ENCODE measurements at places on chromosomes 5 and 9.
A peak's percentile ranks its signal among the peaks of the same experiment; 100 is the strongest.

GRCh38 chr5:124599028-124599973, 147.1 kb downstream of the ZNF608 start:
- no peak for DNase-seq

GRCh38 chr5:157574456-157575380, 857 bp downstream of the ADAM19 start:
- DNase-seq, result peak; percentile 34

DNA sequence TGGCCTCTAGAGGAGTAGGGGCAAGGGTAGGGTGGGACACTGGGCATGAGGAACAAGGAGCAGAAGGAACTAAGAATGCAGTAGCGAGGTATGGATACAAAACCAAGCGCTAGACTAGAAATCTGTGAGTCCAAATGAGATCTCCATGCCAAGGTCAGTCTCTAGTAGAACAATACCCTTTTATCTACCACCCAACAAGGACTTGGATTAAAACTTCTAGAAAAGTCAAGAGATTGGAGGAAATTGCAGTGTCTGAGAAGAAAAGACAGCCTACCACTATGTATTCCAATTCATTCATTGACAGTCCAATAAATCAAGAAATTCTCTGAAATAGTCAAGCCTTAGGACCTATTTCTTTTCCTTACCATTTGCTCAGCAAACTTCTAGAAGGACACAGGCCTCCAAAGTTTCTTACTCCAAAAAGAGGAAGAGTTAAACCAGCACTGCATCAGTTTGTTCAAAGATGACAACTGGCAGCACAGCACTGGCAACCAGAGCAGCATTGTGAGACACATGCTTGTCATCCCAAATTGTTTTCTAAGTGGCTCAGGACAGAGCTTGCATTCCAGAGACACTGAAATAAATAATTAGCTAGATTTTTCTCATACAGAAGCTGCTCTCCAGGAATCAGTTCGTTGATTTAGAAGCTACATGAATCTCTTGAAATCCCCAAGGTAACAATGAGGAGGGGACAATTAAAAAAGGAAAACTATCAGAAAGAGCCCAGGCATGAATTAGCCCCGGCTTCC, 22.6 kb downstream of the ABCA1 start:
- DNase-seq, result no peak

DNA sequence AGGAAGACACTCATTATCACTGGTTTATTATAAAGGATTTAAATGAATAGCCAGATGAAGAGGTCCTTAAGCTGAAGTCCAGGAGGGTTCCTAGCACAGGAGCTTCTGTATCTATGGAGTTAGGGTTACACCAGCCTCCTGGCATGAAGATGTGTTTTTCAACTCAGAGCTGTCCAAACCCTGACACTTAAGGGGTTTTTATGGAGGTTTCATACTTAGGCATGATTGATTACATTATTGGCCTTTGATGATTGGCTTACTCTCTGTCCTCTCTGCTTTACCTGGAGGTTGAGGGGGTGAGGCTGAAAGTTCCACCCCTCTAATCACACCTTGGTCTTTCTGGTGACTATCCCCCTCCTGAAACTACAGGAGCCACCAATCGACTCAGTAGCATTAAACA, 84.9 kb upstream of the ZNF169 start:
- no peak for DNase-seq

DNA sequence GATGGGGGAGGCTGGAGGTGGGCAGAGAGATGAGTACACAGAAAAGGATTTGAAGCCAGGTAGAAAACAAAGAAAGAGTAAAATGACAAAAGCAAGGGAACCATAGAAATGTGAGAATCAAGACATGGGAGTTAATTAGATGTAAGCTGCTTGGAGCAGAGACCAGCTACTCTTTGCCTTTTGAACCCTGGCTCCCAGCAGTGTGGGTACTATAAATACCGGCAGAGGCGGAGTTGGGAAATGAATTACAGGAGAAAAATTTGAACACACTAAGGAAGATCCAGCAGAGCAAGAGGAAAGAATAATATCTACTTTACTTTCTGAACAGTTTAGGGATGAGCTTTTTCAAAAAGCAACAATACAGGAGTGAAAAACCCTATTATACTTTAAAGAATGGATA, 36.5 kb downstream of the KIF24 start:
- DNase-seq, result no peak

DNA sequence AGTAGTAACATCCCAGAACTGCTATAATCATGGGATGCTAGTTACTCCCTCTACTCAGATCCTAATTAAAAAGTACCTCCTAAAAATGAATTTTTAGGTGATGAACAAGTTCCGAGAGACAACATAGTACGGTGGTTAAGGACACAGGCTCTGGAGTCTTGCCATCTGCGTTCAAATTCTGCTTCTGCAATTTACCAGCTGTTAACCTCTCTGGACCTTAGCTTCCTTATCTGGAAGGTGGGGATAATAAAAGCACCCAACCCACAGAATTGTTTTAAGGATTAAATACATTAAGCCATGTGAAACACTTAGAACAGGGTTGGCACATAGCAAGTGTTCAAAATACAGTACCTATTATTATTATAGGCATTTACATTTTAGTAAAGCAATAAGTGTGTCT, 77.5 kb upstream of the XPA start:
- no peak for DNase-seq

GRCh38 chr9:27714388-27714787, 141.1 kb upstream of the C9orf72 start:
- DNase-seq, result no peak

DNA sequence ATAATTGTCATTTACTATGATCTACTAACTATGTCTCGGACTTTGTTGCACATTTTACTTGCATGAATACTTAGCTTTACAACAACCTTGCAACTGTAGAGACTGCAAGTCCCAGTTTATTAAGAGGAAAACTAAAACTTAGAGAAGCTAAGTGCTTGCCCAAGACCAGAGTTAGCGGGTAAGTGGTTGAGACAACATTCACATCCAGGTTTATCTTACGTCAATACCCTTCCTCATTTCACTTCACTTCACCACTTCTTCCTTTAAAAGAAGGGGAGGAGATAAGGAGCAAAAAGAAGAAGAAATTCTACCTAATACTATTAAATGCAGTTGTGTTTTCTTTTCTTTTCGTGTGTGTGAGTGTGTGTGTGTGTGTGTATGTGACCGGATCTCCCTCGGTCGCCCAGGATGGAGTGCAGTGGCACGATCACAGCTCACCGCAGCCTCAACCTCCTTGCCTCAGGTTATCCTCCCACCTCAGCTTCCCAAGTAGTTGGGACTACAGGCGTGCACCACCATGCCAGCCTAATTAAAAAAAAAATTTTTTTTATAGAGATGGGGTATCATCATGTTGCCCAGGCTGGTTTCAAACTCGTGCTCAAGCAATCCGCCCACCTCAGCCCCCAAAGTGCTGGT, 37.4 kb downstream of the MEGF9 start:
- no peak for DNase-seq

- DNase-seq, result peak; percentile 20
Observed at GRCh38 chr5:150672237-150672883, 11.3 kb downstream of the MYOZ3 start.

GRCh38 chr5:179803651-179804554, 2.8 kb downstream of the MGAT4B start:
- peak; percentile 41 for DNase-seq

DNA sequence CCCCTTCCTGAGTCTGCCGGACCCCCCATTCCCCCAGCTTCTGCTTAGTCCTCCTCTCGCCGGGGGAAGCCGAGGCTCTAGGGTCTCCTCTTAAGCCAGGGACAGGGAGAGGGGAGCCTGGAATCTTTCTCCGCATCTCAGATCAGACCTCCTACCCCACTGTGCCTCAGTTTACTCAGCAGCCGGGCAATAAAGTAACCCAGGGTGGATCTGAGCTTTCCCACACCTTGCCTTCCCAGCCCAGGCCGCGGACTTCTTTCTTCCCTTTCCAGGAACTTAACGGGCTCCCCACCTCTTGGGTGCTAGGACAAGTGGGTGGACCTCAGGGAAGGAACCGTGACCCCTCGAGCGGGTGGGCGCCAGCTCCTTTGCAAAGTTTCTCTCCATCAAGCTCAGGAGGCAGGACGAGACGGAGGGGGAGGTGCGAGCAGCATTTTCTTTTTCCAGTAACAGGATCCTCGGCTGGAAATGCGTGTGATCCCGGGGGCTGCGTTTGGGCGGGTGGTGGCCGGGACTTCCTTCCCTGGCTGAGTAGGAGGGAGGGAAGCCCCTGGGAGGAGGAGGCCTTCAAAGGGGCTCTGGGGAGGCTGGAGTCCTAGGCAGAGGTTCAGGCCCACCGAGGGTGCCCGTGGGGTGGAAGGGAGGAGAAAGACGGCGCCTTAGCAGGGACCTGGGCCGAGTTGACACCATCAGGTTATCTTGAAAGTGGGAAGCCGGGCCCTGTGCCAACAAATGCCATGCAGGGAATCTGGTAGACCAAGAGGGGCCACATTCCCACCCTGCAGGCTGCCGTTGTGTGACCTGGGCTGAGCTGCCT, 795 bp downstream of the DAB2IP start:
- DNase-seq, result no peak

Data from CD4-positive, alpha-beta T cell treated with Interleukin-17A for 1 hour (primary cell).